Subcutaneous adipose tissue (tissue), 4 donors: ENCODE measurements at places on chromosomes 6 and 20. TPM values are rescaled to one million over a fixed set of nuclear protein-coding genes. Genes with fewer than 3 reads are reported as not detected.

Gene TAB2
- 77.5 TPM for total RNA-seq

Gene PDE10A
- 5.3 TPM for total RNA-seq

Gene GRM1
- total RNA-seq: under 0.01 TPM

Gene KHDRBS2
- 0.34 TPM for total RNA-seq

Gene TAPBP
- 63.1 TPM for total RNA-seq
